ENCODE measurements at places on chromosomes 11 and 22.
A peak's percentile ranks its signal among the peaks of the same experiment; 100 is the strongest.

DNA sequence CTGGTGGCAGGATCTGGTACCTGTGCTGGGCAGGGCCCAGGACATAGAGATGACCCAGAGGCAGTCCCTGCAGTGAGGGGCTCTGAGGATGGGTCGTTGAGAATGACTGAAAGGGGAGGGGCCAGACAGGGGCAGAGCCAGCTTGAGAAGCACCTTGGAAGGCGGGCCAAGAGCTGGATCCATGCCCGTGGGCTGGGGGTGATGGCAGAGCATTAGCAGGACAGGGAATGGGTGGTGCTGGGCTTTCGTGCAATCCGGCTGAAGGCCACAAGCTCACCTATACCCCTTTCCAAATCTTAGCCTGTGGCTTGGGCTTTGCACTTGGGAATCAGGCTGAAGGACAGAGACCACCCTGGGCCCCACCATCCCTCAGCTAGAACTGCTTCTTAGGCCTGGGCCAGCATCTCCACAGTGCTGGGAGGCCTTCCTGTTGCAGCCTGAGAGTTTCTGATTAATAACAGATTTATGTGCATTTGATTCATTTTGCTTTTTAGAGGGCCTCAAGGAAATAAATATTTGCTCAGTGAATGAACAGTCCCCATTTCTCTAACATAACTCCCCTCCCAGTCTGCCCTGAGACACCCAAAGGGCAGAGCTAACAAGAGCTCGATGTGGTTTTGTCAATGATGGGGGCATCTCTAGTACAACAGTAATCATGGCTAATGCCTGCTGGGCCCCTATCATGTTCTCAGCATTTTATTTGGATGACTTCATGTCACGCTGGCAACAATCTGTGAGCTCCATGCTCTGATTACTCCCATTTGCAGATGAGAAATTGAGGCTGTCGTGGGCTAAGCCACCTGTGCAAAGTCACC lies 39.3 kb downstream of the RIBC2 start:
- DNase-seq, result no peak

GRCh38 chr11:931385-931784 lies 5.7 kb downstream of the AP2A2 start:
- no peak for DNase-seq

- no peak for DNase-seq
These were observed 427.9 kb upstream of the CCDC179 start for GRCh38 chr11:23288003-23288783.

GRCh38 chr11:127629200-127629599 lies 628.6 kb upstream of the KIRREL3 start:
- DNase-seq, result no peak

DNA sequence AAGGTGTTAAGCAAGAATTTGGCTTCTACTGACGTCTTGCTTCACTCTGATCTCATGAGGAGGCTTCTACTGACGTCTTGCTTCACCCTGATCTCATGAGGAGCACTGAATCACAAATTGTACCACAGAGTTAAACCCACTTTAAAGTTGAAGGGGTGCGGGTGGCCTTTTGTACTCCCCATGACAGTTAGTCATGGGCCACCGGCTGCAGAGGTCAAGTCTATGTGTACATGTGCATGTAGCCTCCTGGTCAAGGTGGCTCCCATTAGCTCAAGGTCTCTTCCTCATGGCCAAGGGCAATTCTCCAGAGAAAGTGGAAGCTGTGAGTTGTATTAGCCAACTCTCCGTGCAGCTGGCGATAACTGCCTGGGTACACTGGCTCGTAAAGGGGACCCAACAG lies 23.1 kb upstream of the FZD4 start:
- no peak for DNase-seq

DNA sequence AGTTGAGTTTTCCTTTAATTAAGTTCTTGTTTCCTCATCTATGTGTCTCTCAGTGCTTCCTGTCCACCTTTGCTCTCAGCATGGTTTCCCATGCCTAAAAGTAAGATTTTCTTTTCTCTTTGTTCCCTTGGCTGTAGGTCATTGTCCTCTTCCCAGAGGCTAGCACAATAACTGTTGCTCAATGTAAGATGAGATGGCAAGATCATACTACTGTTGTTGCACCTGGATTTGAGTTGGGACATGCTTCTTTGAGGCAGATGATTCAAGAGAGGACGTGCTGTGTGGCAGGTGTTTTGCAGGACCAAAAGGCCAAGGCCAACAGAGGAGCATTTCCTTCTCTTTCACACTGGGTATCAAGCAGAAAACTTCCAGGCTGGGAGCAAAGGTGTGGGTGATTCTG lies 11.3 kb upstream of the NELL1 start:
- no peak for DNase-seq

DNA sequence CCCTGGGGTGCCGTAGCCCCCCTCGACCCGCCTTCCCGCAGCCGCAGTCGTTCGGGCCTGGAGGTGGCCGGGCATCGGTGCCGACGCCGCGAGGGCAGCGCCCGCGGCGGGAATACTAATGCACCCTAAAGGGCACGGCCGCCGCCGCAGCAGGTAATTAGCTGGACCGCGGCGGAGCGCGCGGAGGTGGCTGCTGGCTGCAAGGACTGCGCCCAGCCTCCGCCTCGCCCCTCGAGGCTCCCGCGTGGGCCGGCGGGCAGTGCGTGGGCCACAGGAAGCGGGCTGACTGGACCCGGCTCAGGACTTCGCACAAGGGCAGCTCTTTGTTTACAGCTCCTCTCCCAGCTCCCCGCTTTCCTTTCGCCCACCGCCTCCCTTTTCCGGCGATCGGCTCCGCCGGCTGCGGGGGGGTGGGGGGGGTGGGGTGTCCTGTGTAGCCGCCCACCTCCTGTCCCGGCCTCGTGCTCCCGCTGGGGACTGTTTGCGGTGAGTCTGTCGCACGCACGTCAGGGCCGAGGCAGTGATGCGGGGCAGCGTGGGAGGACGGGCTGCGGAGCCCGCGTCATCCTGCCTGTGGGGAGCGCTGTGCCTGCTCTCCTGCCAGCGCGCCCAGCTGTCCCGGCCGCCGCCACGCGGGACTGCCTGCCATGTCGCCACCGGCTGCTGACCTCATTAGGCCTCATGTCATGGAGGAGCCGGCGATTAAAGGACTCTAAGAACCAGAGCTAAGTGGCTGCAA lies 53.2 kb downstream of the GRIK4 start:
- peak; percentile 74 for DNase-seq

GRCh38 chr22:20008221-20008995 lies 8.2 kb downstream of the ARVCF start:
- no peak for DNase-seq

GRCh38 chr22:48449466-48450187 lies 1378.0 kb downstream of the BRD1 start:
- no peak for DNase-seq

- DNase-seq, result no peak
These were observed 104.0 kb upstream of the BID start for GRCh38 chr22:17878186-17878694.

GRCh38 chr11:526192-526591 lies 9.2 kb downstream of the HRAS start:
- no peak for DNase-seq

DNA sequence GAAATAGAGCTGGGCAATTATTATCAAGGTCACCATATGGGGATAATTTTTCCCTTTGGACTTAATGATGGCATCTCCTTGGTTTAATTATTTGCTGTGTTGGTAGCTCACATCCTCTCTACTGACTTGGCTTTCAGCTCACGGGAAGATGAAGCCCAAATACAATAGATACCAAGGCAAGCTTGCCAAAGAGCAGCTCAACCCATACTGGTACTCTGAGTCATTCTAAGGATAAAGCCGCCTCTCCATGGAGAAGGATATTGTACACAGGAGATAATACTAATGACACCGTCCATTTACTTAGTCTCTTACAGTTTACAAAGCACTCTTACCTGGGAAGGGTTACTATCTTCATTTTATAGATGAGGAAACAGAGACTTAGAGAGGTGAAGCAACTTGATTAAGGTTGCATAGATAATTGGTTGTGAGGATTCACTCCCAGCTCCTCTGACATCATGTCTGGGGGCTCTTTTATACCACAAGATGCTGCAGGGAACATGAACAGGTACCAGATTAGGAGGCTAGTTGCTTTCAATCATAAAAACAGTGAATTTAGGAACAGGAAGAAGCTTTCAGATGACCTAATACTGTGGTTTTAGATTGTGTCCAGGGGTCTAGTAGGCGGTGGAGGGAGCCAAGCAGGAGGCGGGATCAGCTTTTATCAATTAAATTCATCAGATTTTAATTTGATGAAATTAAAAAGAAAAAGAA lies 48.3 kb upstream of the PICALM start:
- no peak for DNase-seq

- DNase-seq, result no peak
These were observed 40.9 kb upstream of the ETS1 start for GRCh38 chr11:128628325-128628673.

- DNase-seq, result no peak
These were observed 10.1 kb downstream of the PRR14L start for GRCh38 chr22:31739795-31740201.

DNA sequence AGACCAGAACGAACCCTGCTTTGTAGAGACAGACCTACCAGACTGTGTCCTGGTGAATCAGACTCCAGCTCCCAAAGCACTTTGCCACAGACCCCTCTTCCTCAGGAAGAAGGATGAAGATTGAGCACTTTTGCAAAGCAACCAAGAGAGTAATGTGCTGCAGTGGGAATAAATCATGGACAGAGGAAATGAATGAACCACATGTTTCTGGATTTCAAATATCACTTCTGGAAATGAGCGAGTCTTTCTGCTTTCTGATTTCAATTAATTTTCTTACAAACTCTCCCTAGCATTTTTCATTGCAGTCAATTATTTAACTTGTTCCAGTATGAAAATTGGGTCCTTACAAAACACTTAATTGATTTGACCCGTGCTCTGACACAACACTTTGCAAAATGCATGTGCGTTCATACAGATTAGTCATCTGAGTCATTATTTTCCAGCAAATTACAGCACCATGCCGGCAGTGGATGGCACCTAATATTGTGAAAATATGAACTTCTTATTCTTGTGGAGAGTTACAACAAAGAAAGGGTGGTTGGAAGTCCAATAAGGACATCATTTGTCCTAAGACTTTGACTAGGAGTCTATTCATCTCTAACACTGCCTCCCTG lies 315.9 kb upstream of the CCDC90B start:
- DNase-seq, result no peak

GRCh38 chr11:64053699-64054098 lies 18.0 kb downstream of the FLRT1 start:
- no peak for DNase-seq

GRCh38 chr11:75793966-75794365 lies 21.0 kb upstream of the UVRAG start:
- no peak for DNase-seq

GRCh38 chr11:17516551-17517150 lies 27.6 kb downstream of the USH1C start:
- DNase-seq, result peak; percentile 92

GRCh38 chr22:22210375-22210774 lies 34.2 kb upstream of the VPREB1 start:
- DNase-seq, result no peak

GRCh38 chr11:97890466-97890865 lies 1130.3 kb upstream of the CNTN5 start:
- no peak for DNase-seq

DNA sequence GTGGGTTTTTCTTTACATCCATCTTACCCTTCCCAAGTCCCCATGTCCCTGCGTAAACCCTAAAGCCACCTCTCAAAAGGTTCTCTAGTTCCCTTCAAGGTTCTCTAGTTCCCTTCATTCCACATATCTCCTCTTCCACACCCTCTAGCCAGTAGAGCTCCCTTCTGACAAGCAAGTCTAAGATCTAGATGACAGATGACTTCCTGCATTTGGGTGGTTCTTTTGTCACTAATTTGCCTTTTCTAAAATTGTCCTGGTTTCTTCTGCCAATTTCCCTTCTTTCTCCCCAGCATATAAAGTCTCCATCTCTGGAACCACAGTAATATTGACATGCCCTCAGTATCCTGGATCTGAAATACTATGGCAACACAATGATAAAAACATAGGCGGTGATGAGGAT lies 7.8 kb downstream of the CD3E start:
- no peak for DNase-seq

- DNase-seq, result peak; percentile 12
These were observed 6.1 kb downstream of the THY1 start for GRCh38 chr11:119416606-119417580.

- DNase-seq, result no peak
These were observed 119.1 kb upstream of the CSNK2A3 start for GRCh38 chr11:11472106-11472505.

GRCh38 chr11:8532475-8532874 lies 61.6 kb downstream of the STK33 start:
- DNase-seq, result no peak

DNA sequence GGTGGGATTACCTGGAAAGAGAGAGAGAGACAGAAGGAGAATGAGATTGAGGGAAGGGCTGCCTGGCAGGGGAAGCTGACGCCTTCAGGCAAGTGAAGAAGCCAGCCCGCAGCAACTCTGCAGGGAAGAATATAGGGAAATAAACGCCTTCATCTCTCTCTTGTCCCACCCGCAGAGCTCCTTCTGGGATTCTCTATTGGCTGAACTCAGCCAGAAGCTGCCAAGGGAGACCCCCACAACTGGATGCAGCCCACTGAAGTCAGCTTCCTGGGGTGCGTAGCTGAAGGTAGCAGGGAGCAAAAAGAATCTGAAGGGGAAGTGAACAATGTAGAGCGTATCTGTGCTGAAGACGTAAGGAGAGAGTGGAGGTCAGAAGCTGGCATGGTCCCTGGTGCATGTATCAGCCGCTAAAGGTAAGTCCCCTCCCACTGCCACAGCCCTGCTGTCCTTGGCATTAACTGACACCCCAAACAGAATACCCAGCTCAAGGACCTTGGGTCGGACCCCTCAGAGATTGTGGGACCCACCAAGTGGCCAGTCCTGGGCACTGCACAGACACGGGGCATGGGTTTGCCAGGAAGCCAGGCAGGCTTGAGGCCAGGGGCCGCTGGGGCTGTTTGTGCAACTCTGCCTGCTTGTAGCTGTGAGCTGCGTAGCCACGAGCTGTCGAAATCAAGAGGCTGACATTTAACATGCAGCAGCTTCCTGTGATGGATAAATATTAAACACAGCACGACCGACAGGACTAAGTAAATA lies 469.9 kb downstream of the MN1 start:
- DNase-seq, result no peak

DNA sequence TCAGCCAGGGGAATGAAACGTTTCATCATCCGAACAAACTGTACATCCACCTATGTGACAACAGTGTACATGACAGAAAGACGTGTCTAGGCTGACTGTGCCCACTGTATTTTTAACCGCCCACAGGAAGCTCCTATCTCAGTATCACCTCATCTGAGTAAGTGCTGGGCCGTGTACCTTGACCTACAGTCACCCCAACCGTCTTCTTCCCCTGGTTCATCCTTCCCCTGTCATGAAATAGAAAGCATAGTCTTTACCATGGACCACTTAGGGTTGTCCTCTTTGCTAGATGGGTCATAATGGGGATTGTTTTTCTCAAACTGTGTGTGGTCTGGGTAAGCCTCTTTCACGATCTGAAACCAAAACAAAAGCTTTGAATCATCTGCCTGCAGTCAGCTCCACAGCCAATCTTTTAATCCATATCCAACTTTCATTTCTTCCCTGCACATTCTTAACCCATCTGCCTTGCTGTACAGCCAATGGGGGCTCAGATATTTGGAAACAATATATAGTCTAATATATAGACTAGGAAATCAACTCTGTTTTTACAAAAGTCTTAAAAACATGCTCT lies 4.2 kb downstream of the THYN1 start:
- no peak for DNase-seq

- DNase-seq, result peak; percentile 7
These were observed 590.0 kb downstream of the METTL15 start for GRCh38 chr11:28697920-28698827.
